ENCODE measurements at places on chromosomes 2 and 18.

DNA sequence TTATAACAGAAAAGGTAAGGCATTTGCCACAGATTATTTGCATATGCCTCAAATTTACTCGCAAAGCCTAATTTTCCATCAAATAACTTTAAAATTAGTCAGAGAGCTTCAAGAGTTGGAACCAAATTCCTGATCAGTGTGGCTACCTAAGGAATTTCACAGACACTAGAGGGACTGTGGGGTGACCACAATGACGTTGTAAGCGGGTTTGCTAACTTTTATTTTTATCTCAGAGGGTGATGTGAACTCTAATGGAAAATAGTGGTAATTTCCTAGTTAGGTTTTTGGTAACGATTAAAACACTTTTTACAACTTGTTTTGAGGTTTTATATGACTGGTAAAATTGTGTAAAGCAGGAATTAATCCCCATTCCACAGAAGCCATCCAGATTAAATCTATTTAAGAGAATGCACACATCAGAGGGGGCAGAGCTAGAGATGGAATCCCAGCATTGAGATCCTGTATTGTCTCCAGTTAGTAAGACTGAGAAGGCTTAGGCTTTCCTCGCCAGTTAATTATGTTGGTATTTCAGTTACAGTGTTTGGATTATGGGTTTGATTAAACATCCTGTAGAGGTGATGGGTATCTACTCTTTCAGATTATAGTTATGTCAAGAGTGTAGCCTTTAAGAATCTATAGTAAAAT, 129.0 kb downstream of the GPD2 start:
- no peak for DNase-seq

DNA sequence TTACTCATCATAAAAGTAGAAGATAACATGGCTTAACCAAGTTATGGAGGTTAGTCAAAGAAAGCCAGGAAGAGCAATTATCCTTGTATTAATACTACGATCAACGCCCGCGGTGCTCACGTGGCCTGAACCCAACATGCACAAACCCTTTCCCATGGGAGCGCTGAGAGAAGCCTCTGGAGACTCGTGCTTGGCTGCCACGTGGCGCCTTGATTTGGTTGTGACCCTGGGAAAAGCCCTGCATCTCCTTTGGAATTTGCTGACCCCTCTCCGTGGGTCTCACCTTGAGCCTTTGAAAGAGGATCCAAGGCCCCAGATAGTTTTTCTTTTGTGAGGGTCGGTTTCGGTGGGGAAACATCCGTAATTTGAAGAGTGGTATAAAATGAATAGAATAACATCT, 255.6 kb downstream of the DCDC2C start:
- no peak for DNase-seq

- DNase-seq, result no peak
These were observed 371.9 kb downstream of the IRS1 start for GRCh38 chr2:226427538-226428307.

GRCh38 chr2:1448009-1448408, 34.7 kb downstream of the TPO start:
- DNase-seq, result no peak
